Esophagus muscularis mucosa (tissue), 4 donors: ENCODE measurements at places on chromosomes 11 and 22. TPM values are rescaled to one million over a fixed set of nuclear protein-coding genes. Genes with fewer than 3 reads are reported as not detected.

- H3K27ac ChIP-seq: no peak overlapping the region
- H3K27me3 ChIP-seq: no peaks in the 10 kb centered on the region
- H3K4me3 ChIP-seq: no peak overlapping the region
Observed at GRCh38 chr22:43964314-43964857, 9.1 kb downstream of the SAMM50 start.

DNA sequence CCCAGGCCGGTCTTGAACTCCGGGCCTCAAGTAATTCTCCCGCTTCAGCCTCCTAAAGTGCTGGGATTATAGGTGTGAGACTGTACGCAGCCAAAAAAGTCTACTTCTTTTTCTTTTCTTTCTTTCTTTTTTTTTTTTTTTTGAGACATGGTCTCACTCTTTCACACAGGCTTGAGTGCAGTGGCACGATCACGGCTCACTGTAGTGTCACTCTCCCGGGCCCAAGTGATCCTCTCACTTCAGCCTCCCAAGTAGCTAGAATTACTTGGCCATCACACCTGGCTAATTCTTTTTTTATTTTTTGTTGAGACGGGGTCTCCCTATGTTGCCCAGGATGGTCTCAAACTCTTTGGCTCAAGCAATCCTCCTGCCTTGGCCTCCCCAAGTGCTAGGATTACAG, 3.6 kb upstream of the UBE2L3 start:
- DNase-seq: no peak
- H3K27me3 ChIP-seq: no peaks in the 10 kb centered on the region
- H3K36me3 ChIP-seq: no peaks in the 10 kb centered on the region
- no peak overlapping the region for H3K4me3 ChIP-seq
- peaks cover 8% of the 10 kb centered on the region for H3K4me1 ChIP-seq
- H3K27ac ChIP-seq: no peak overlapping the region

- no peak for DNase-seq
- H3K4me3 ChIP-seq: no peak overlapping the region
- H3K27ac ChIP-seq: no peak overlapping the region
- peaks cover 64% of the 10 kb centered on the region for H3K4me1 ChIP-seq
- no peaks in the 10 kb centered on the region for H3K27me3 ChIP-seq
Observed at GRCh38 chr11:33307984-33308383, 50.8 kb downstream of the HIPK3 start.

- no peak overlapping the region for H3K4me3 ChIP-seq
- H3K36me3 ChIP-seq: no peaks in the 10 kb centered on the region
- DNase-seq: no peak
- no peaks in the 10 kb centered on the region for H3K27me3 ChIP-seq
- no peak overlapping the region for H3K27ac ChIP-seq
Observed at GRCh38 chr11:17498475-17498874, 21.8 kb upstream of the ABCC8 start.

- no peaks in the 10 kb centered on the region for H3K27me3 ChIP-seq
- no peak overlapping the region for H3K4me3 ChIP-seq
- H3K27ac ChIP-seq: no peak overlapping the region
- peaks cover 71% of the 10 kb centered on the region for H3K36me3 ChIP-seq
- H3K4me1 ChIP-seq: no peaks in the 10 kb centered on the region
Observed at GRCh38 chr11:113839842-113840241, 35.5 kb downstream of the USP28 start.

DNA sequence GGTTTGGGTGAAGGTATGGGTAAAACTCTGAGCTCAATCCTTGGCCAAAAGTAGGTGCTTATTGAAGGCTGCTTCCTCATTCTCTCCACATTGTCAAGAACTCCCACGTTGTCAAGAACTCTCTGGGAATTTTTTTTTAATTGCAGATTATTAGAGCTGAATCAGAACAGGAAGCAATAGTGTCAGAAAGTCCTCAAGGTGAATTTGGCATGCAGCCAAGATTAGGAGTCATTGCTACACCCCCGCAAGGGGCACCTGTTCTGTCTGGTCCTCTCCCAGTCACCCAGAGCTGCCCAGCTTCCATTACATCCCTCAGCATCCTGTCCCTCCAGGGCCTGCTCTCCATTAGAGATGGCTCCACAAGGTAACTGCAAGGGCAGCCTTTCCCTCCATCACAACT, 996.5 kb downstream of the OPCML start:
- H3K27ac ChIP-seq: no peak overlapping the region
- peaks cover 4% of the 10 kb centered on the region for H3K4me1 ChIP-seq
- no peaks in the 10 kb centered on the region for H3K27me3 ChIP-seq
- no peak overlapping the region for H3K4me3 ChIP-seq
- peak; percentile 42 for DNase-seq

- no peaks in the 10 kb centered on the region for H3K27me3 ChIP-seq
- H3K27ac ChIP-seq: no peak overlapping the region
- no peaks in the 10 kb centered on the region for H3K4me1 ChIP-seq
- H3K36me3 ChIP-seq: peaks cover 7% of the 10 kb centered on the region
Observed at GRCh38 chr11:27370374-27370773, 7.4 kb upstream of the CCDC34 start.

GRCh38 chr22:36965696-36966095, 52.3 kb downstream of the CSF2RB start:
- no peaks in the 10 kb centered on the region for H3K36me3 ChIP-seq
- H3K4me3 ChIP-seq: no peak overlapping the region
- H3K4me1 ChIP-seq: no peaks in the 10 kb centered on the region

- no peaks in the 10 kb centered on the region for H3K27me3 ChIP-seq
- no peak overlapping the region for H3K27ac ChIP-seq
- H3K36me3 ChIP-seq: no peaks in the 10 kb centered on the region
- no peaks in the 10 kb centered on the region for H3K4me1 ChIP-seq
- no peak overlapping the region for H3K4me3 ChIP-seq
Observed at GRCh38 chr11:32244453-32244852, 153.6 kb downstream of the RCN1 start.

Gene CDC45
- total RNA-seq: 0.42 TPM

Gene MYRF
- total RNA-seq: under 0.01 TPM

Gene NLRP14
- total RNA-seq: not detected

Gene MISFA
- total RNA-seq: 7.1 TPM

Gene DSCAML1
- 0.50 TPM for total RNA-seq

Gene CABP7
- 0.84 TPM for total RNA-seq

Gene PRG3
- not detected for total RNA-seq
